ENCODE measurements at places on chromosomes 12 and 14. TPM values are rescaled to one million over a fixed set of nuclear protein-coding genes. Genes with fewer than 3 reads are reported as not detected.

DNA sequence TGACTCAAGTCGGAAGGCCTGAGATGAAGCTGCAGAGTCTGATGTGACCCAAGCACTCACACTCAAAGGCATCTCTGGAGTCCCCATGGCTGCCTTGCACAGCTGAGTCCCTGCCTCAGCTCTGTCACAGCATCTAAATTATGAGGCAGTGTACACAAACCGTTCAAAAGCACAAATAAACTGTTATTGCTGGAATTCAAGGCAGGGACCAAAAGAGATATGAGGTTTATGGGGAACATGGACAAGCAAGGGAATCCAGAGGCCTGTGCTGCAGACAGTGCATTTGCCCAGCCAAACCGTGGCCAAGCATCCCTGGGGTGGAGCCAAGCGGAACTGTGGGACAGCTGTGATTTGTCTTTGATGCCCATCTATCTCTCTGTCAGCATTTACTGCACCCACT lies 91.3 kb downstream of the RPS29 start:
- no peaks in the 10 kb centered on the region for H3K4me1 ChIP-seq
- H3K27ac ChIP-seq, result no peak overlapping the region
- no peaks in the 10 kb centered on the region for H3K27me3 ChIP-seq
- no peak for DNase-seq
- no peaks in the 10 kb centered on the region for H3K36me3 ChIP-seq
- no peak overlapping the region for H3K4me3 ChIP-seq

- no peak for DNase-seq
- H3K4me3 ChIP-seq, result no peak overlapping the region
- H3K36me3 ChIP-seq, result no peaks in the 10 kb centered on the region
- H3K27me3 ChIP-seq, result no peaks in the 10 kb centered on the region
- no peak overlapping the region for H3K27ac ChIP-seq
Measured at GRCh38 chr12:66388517-66388916, 86.2 kb downstream of the HELB start.

DNA sequence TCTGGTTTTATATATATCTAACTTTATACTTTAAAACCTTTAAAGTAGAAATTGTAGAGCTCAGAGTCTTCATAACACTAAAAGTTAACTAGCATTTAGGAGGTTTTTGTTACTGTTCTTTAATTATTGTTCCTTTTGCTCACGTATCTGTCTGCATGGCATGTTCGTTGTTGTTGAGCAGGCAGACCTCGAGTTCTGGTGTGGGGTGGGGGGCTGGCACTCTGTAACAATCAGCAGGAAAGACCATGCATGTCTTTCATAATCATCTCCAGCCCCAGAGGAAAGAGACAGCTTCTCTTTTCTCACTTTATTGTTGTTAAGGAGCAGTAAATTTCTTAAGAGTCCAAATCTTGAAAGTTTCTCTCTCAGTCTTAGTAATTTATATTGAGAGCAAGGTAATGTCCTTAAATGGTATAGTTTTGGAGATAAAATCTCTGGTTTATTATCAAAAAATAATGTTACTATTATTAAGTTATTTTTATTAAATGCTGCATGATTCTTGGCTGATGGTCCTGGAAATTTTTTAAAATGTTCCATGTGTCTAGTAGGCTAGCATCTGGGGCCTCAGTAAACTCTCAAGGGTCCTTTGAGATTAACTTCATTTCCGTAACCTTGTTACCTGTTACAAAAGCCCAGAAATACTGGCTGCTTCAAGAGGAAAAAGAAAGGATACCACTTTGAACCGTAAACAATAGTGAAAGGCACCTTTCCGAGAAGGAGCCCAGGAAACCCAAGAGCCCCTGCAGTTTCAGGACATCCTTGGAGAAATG lies 30.3 kb downstream of the CKB start:
- DNase-seq, result no peak
- H3K4me3 ChIP-seq, result no peak overlapping the region
- peaks cover 74% of the 10 kb centered on the region for H3K36me3 ChIP-seq

DNA sequence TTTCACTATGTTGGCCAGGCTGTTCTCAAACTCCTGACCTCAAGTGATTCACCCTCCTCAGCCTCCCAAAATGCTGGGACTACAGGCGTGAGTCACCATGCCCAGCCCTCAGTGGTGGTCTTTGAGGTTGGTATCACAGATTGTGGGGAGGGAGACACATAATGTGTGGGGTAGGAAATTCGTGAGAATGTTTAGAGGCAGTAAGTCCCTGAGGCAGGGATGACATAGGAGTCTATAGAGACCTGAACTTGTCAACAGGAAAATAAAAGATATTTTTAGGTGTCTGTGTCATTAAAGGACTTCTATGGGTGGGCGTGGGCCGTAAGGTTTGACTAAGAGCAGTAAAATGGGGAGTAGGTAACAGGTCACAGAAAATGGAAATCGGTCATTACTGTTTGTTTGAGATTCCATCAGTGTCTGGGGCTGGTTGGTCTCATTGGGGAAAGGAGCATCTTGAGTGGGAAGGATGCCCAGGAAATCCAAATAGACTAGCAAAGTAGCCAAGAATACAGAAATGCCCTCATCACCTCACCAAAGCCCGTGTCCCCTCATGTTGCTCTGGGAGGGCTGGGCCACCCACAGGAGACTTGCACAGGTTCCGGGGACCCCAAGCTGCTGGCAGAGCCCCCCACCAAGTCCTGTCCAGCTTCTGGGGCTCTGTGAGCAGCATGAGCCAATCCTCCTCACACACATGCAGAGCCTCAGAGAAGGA lies 63.6 kb upstream of the BCL2L14 start:
- H3K4me1 ChIP-seq, result peaks cover 52% of the 10 kb centered on the region
- no peaks in the 10 kb centered on the region for H3K27me3 ChIP-seq
- DNase-seq, result no peak

DNA sequence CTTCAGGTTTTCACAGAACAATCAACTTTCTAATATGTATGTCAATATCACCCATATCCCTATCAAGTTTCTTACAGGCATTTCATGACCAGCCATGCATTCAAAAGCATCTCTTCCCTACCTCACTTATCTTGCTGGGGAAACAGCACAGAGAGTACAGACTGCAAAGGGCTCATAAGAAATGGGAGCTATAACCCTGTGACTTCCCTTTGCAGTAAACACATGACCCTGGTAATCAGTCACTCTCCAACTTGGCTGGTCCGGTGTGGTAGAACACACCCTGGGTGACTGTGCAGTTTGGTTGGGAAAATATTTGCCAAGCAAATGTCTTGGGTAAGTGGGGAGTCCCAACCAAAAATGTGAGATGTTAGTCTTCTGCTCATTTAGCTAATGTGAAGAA lies 49.4 kb upstream of the TMCC3 start:
- no peak overlapping the region for H3K4me3 ChIP-seq
- no peak for DNase-seq
- no peaks in the 10 kb centered on the region for H3K36me3 ChIP-seq

- no peak overlapping the region for H3K4me3 ChIP-seq
- H3K4me1 ChIP-seq, result no peaks in the 10 kb centered on the region
- no peaks in the 10 kb centered on the region for H3K36me3 ChIP-seq
- H3K27ac ChIP-seq, result no peak overlapping the region
- no peak for DNase-seq
Measured at GRCh38 chr12:100877776-100878175, 83.2 kb downstream of the ANO4 start.

DNA sequence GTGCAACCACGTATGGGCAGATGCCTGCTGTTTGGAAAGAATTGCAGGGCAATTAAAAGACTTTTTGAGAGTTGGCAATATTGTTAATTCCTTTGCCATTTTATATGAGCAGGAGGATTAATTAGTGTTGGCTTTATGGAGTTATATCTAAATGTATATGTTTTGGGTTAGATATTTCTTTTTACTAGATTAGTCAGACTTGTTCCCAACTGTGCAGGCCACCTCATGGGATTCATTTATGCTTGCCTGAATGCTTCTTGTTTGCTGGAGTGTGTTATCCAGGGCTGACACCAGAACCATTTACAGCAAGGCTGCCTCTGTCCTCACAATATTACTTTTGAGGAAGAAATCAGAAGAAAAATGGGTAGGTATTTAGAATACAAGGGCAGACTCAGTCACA lies 192.5 kb downstream of the KTN1 start:
- no peaks in the 10 kb centered on the region for H3K4me1 ChIP-seq
- no peaks in the 10 kb centered on the region for H3K27me3 ChIP-seq
- no peaks in the 10 kb centered on the region for H3K36me3 ChIP-seq

Gene PTPRB
- polyA plus RNA-seq, result 12.3 TPM

- no peak overlapping the region for H3K27ac ChIP-seq
- H3K4me3 ChIP-seq, result no peak overlapping the region
- no peaks in the 10 kb centered on the region for H3K4me1 ChIP-seq
- no peaks in the 10 kb centered on the region for H3K27me3 ChIP-seq
- no peaks in the 10 kb centered on the region for H3K36me3 ChIP-seq
- DNase-seq, result no peak
Measured at GRCh38 chr12:25771476-25771875, 187.0 kb upstream of the RASSF8 start.

DNA sequence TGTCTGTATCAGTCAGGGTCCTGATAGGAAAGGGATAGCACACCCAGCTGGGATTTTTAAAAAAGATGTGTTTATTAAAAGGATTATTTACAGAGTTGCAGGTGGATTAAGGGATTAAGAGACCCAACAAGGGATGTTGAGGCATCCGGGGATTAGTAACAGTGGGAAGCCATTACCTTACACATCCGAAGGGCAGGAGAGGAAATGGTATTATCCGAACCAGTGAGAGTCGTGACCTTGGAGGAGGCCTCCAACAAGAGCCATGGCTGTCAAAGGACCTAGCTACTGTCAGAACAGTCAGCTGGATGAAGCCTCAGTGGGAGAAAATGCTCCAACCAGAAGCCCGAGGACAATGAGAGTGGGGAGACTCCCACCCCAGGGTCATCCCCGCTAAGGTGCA lies 146.3 kb upstream of the KRAS start:
- H3K27me3 ChIP-seq, result no peaks in the 10 kb centered on the region
- no peak overlapping the region for H3K27ac ChIP-seq
- no peak overlapping the region for H3K4me3 ChIP-seq

Gene B4GALNT3
- 1.8 TPM for polyA plus RNA-seq

- no peaks in the 10 kb centered on the region for H3K27me3 ChIP-seq
- H3K27ac ChIP-seq, result no peak overlapping the region
- H3K36me3 ChIP-seq, result no peaks in the 10 kb centered on the region
- H3K4me1 ChIP-seq, result no peaks in the 10 kb centered on the region
- no peak overlapping the region for H3K4me3 ChIP-seq
- no peak for DNase-seq
Measured at GRCh38 chr14:29782041-29782440, 145.6 kb downstream of the PRKD1 start.

DNA sequence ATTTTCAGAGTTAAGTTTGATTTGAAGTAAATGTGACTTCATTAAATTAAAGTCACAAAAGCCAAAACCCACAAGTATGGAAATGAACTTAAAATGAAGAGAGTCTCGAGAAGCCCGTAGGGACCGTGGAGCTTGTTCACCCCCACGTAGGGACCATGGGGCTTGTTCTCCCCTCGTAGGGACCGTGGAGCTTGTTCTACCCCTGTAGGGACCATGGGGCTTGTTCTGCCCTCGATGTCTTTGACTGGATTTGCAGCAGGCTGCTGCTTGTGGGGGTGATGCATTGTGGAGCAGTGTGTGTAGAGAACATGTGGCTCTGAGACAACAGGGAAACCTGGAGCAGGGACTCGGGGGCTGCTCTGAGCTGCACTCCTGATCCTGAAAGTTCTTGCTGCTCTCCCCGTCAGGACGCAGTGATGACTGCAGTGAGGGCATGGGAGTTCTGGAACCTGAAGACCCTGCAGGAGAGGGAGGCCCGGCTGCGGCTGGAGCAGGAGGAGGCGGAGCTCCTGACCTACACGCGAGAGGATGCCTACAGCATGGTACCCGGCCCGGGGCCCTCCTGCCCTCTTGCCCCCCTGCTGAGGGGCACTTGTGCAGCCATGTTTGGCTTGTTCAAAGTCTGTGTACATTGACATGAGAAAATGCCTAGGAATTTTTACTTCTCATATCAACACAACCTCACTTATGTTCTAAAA lies 94.2 kb downstream of the EP400 start:
- no peak for DNase-seq
- H3K4me1 ChIP-seq, result no peaks in the 10 kb centered on the region
- H3K36me3 ChIP-seq, result peaks cover 100% of the 10 kb centered on the region

- H3K36me3 ChIP-seq, result no peaks in the 10 kb centered on the region
- peaks cover 17% of the 10 kb centered on the region for H3K4me1 ChIP-seq
- H3K27ac ChIP-seq, result no peak overlapping the region
- DNase-seq, result peak; percentile 70
Measured at GRCh38 chr14:104357689-104358527, 219.5 kb downstream of the KIF26A start.

Gene RPGRIP1
- 0.46 TPM for polyA plus RNA-seq

- no peaks in the 10 kb centered on the region for H3K36me3 ChIP-seq
- H3K4me1 ChIP-seq, result peaks cover 53% of the 10 kb centered on the region
- H3K27ac ChIP-seq, result peak overlapping the region; percentile 77
- H3K4me3 ChIP-seq, result peak overlapping the region; percentile 51
- no peak for DNase-seq
- H3K27me3 ChIP-seq, result no peaks in the 10 kb centered on the region
Measured at GRCh38 chr14:91351512-91351862, 66.1 kb downstream of the CCDC88C start.

GRCh38 chr14:52175982-52176502 lies 91.5 kb upstream of the PTGDR start:
- H3K36me3 ChIP-seq, result no peaks in the 10 kb centered on the region
- peak overlapping the region; percentile 76 for H3K27ac ChIP-seq
- peaks cover 38% of the 10 kb centered on the region for H3K4me1 ChIP-seq
- no peak overlapping the region for H3K4me3 ChIP-seq
- no peak for DNase-seq

DNA sequence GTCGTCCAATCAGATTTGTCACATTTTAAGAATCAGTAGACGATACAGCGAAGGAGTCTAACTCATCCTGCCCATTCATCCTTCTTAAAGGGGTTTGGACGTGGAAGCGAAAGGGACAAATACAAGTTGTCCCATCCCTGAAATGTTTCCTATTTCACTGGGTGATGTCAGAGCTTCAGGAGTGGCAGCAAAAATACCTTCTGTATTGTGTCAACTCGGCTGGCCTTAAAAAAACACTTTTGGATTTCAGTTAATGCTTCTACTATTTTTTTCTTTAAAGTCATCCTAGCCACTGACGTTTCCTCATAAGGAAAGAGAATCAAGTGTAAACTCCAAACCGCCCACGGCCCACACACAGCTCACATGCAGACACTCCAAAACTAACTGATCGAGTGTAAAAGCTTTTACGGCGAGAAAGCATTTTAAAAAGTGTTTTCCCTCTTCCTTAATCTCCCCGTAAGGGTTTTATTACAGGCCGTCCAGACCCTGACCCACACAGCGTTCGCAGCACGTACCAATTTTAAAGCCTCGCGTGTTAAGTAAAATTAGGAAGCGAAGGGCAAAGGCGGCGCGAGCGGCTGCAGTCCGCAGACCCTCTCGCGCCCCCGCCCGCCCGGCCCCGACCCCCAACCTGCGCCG lies 593 bp downstream of the CFL2 start:
- H3K27ac ChIP-seq, result peak overlapping the region; percentile 90
- no peak for DNase-seq
- peaks cover 13% of the 10 kb centered on the region for H3K36me3 ChIP-seq
- H3K4me1 ChIP-seq, result peaks cover 35% of the 10 kb centered on the region

GRCh38 chr12:123286652-123287373 lies 15.2 kb upstream of the CDK2AP1 start:
- H3K27me3 ChIP-seq, result no peaks in the 10 kb centered on the region
- peaks cover 4% of the 10 kb centered on the region for H3K36me3 ChIP-seq
- no peaks in the 10 kb centered on the region for H3K4me1 ChIP-seq
- DNase-seq, result no peak
- H3K27ac ChIP-seq, result no peak overlapping the region
- H3K4me3 ChIP-seq, result no peak overlapping the region

GRCh38 chr12:121899590-121899989 lies 11.0 kb downstream of the PSMD9 start:
- no peaks in the 10 kb centered on the region for H3K4me1 ChIP-seq
- no peak for DNase-seq
- H3K4me3 ChIP-seq, result no peak overlapping the region
- H3K36me3 ChIP-seq, result peaks cover 2% of the 10 kb centered on the region

Gene FAIM2
- polyA plus RNA-seq, result 0.17 TPM

Gene SPSB2
- 17.0 TPM for polyA plus RNA-seq
